ENCODE measurements at places on chromosomes 4 and X. TPM values are rescaled to one million over a fixed set of nuclear protein-coding genes. Genes with fewer than 3 reads are reported as not detected.
A peak's percentile ranks its signal among the peaks of the same experiment; 100 is the strongest.

The NWD2 gene
- total RNA-seq = 0.05 TPM

The MAGEA4 gene
- total RNA-seq = not detected

The USP17L28 gene
- total RNA-seq = not detected

The BEX1 gene
- total RNA-seq = 60.0 TPM

GRCh38 chr4:52269761-52270160 is 218.7 kb downstream of the SPATA18 start:
- no peak for DNase-seq

GRCh38 chr4:38243388-38244053 is 283.3 kb downstream of the PTTG2 start:
- DNase-seq = no peak

GRCh38 chr4:152696764-152697261 is 17.0 kb upstream of the TMEM154 start:
- peak; percentile 12 for DNase-seq

All from neural crest cell (in vitro differentiated cells).